ENCODE measurements at places on chromosomes 7 and 10.

GRCh38 chr7:150594805-150595204 is 27.6 kb downstream of the GIMAP4 start:
- DNase-seq: no peak

GRCh38 chr10:118339111-118339510 is 3.0 kb downstream of the FAM204A start:
- peak; percentile 10 for DNase-seq

DNA sequence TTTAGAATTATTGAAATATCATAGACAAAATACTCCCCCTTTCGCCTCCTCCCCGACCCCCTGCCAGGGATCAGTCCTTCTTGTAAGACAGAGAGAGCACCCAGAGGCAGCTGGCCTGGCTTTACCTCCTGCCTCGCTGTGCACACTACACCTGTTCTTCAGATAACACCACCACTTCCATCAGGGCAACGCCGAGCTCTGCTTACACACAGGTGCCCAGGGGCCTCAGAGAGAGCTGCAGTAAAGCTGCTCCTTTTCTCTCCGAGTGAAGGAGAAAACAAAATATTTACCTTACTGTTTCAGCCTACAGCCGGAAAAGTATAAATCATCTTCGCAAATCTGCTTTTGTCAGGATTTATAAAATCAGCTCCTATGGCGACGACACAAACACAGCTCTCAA is 80.7 kb downstream of the HIPK2 start:
- no peak for DNase-seq

GRCh38 chr10:68223535-68224165 is 8.3 kb downstream of the ATOH7 start:
- no peak for DNase-seq

DNA sequence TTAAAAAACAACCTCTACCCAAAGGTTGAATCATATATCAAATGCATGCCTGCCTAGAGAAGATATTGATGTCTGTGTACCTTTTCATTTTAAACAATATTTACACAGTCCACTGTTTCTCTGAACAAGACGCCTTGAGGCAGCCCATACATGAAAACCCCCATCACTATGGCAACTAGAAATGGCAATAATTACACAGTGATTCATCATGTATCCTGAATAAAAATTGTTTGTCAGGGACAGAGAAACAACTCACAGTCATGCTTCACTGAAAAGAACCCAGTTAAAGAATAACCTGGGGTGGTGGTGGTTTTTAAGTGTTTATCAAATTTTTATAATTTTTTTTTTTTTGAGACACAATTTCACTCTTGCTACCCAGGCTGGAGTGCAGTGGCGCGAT is 19.7 kb downstream of the DNAJC12 start:
- no peak for DNase-seq

- no peak for DNase-seq
Observed at GRCh38 chr7:111413739-111414138, 148.6 kb downstream of the IMMP2L start.

DNA sequence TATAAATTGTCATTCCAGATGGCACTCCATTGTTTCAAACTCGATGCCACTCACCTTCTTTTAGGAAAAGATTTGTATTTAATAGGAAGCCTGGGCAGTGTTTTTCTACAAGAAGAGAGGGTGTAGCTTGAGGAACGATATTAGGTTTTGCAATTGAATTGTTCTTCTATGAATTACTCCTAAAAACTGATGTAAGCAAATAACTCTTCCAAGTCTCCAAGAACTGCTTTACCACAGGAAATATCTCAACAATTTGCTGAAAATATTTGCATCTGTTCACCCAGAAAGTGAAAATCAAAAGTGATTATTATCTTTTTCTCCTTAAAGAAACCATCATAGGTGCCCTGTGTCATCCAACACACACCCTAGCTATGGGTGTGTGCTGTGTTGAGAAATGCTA is 261.3 kb upstream of the MEOX2 start:
- no peak for DNase-seq

- DNase-seq: no peak
Observed at GRCh38 chr10:11525503-11525902, 85.9 kb downstream of the USP6NL start.

DNA sequence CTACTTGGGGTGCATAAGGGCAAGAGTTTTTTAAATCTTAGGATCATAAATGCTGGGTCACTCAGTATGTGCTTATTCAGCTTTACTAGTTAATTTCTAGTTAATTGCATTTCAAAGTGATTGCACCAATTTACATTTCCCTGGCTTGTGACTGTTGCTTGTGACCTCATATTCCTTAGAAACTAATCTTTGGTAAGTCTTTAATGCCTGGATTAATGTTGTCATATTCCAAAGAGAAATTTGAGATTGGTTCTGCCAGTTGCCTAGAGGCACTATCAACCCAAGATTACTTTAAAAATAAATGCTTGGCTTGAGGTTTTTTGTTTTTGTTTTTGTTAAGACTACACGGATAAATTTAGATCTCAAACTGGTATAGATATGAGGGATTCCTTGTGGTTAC is 103.1 kb downstream of the ANK3 start:
- no peak for DNase-seq

- DNase-seq: peak; percentile 27
Observed at GRCh38 chr7:148173369-148173768, 417.2 kb upstream of the C7orf33 start.

GRCh38 chr7:67729771-67730170 is 733.1 kb downstream of the TYW1 start:
- DNase-seq: no peak

GRCh38 chr10:22713853-22714478 is 412 bp downstream of the PIP4K2A start:
- DNase-seq: no peak

DNA sequence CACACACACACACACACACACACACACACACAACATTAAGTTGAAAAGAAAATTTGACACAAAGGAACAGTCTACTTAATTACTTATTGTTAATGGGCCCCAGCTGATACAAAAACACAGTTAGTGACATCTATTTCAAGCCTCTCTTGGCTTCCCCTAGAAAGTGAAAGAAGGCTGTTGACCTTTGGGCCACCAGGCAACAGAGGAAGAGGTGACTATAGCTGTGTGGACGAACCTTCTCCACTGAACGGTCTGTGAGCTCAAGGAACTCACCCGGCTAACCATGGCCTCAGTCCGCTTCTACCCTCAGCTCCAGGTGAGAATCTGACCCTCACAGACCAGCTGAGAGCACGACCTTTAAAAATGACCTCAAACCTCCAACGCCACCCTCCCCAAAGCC is 32.9 kb upstream of the CALN1 start:
- no peak for DNase-seq

- no peak for DNase-seq
Observed at GRCh38 chr7:49245062-49245461, 320.7 kb downstream of the CDC14C start.

DNA sequence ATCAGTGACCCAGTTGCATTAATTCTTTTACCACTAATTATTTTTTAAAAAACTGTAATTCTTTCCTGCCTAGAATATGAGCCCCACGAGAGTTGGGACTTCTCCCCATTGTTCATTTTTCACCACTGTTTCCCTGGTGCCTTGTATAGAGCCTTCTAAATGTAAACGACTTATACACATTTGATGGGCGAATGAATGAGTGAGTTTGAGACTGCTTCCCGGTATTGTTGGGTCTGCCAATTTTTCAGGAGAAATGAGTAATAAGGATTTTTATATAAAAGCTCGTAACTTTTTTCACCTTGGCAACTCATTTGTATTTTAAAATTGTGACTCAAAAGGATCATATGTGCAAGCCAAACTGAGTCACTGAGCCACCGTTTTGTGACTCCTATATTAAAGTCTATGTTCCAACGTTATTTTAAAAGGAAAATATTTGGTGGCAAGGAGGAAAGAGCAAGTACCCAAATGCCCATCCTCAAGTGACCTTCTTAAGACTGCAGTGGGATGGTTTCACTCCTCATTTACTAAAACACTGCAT is 621.3 kb downstream of the KCNMA1 start:
- DNase-seq: no peak

DNA sequence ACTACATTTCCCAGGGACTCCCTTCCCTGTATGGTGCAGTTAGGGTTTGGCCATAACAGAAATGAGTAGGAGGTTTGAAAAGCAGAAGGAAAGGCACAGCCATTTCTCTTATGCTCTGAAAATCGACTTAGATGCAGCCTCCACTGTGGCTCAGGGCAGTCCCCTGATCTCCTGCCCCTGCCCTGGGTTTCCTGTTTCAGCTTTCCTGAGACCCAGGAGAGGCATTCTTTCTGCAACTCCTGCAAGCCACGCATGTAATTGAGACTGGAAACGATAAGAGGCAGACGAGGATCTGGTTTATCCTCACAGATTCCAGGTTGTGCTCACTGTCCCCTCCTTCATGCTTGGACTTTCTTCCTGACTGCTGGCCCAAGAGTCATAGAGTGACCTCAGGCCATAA is 461.2 kb upstream of the VSTM2A start:
- no peak for DNase-seq
